ENCODE measurements at places on chromosomes 6 and 20.

DNA sequence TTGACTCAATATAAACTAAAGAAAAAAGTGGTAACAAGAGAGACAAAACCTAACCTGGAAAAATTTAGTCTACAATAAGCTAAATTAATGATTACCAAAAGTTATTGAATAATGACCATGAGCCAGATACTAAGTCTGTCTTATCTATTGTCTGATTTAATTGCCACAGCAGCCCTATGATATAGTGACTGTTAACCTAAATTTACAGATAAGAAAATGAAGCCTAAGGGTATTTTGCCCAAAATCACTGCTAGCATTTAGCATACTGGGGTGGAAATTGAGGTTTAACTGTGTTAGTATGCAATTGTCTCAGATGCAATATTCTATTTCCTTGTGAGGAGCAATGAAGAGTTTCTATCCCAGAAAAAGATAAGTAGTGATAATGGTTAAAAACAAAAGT lies 361.0 kb upstream of the EYS start:
- DNase-seq, result no peak

DNA sequence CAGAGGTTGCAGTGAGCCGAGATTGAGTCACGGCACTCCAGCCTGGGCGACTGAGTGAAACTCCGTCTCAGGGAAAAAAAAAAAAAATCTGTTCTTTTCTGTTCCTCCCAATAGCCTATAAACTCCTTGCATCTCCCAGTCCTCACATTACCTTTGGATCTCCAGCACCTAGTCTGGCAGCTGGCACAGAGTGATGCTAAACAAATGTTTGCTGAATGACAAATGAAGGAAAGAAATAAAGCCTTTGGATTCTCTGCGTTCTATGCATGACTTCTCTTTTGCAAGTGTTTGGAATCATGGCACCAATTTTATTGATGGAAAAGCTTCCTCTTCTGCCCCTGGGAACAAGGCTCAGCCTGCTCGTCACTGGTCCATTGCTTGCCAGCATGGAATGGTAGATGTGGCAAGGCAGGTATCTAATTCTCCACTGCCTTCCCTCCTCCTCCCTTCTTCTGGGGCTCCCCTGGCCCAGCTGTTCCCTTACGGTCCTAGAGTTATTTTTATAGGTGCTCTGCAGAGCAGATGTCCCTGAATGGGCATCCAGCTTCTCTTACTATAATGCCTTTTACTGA lies 53.6 kb upstream of the FYN start:
- DNase-seq, result no peak

DNA sequence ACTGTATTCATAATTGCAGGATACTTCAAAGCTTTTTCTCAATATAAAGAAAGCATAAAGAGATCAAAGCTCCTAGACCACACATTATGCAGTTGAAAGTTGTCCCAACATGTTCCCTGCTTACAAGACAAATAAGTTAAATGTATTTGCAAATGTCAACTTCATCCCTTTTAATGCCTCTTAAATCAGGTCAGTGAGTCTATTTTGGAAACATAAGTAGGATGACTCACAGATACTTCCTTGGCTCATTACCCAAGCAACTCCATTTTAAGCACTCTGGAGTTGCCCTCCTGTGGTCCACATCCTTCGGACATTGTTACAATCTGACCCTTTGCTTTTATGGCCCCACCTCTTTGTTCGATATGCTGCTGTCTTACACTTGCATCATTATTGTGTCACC lies 162.0 kb downstream of the FAXC start:
- no peak for DNase-seq

- no peak for DNase-seq
Measured at GRCh38 chr6:82861121-82861520, 204.5 kb downstream of the UBE3D start.

DNA sequence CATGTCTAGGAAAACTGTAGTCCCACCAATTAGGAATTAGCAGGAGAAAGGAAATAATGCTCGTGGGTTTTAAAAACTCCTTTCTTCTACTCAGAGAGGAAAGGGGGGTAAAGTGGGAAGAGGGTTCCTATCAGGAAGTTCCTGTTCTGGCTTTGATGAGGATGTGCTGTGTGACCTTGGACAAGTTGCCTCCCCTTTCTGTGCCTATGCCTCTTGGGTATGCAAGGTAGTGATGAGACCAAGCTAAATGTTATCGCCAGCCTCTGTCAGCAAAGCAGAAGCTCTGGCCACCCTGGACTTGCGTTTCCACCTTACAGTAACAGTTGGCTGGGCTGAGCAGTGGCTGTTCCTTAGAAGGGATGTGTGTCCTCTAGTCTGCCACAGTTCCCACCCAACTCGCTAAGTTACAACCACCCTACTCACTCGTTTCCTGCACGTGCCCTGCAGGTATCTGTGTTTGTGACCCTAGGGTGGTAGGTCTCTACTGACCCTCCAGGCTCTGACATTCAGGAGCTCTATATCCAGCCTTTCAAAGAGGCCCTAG lies 110.0 kb downstream of the PREX1 start:
- no peak for DNase-seq

- DNase-seq, result no peak
Measured at GRCh38 chr20:25220021-25220730, 24.7 kb downstream of the ENTPD6 start.
